CD4-positive, alpha-beta T cell treated with Interleukin-1 beta for 1 hour (primary cell): ENCODE measurements at places on chromosomes 3 and 15.

DNA sequence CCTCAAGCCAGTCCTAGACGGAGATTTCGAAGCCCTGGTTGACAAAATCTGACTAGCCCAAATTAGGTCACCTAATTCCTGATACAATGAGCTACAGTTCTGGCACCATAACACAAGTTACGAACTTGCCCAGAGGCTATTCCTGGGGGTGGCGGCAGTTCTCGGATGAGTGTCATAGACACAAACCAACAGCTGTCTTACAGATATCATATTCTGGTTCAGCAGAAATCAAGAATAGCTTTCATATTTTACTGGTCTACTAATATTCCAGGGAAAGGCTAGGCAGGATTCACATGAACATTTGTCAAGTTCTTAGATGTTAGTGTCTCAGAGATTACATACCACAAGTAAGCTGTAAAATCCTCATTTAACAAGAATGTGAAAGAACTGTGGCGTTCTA lies 8.8 kb downstream of the ANAPC13 start:
- DNase-seq, result no peak

DNA sequence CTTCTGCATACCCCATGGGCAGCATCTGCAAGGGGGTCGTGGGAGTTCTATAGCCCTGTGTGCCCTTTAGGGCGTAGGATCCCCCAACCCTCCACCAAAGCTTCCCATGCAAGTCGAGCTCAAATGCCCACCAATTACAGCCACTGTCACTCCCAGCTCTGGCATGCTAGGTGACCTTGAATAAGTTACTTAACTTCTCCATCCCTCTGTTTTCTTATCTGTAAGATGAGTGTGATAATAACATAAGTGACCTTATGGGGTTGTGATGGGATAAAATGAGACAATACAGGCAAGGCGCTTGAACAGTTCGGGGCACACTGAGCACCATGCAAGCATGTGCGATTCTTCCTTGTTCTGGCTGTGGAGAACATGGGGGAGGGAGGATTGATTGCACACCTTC lies 74.8 kb upstream of the POMGNT2 start:
- no peak for DNase-seq

GRCh38 chr3:79183496-79183895 lies 584.3 kb downstream of the ROBO1 start:
- DNase-seq, result no peak

- DNase-seq, result no peak
Measured at GRCh38 chr3:116322750-116323375, 122.4 kb downstream of the LSAMP start.

DNA sequence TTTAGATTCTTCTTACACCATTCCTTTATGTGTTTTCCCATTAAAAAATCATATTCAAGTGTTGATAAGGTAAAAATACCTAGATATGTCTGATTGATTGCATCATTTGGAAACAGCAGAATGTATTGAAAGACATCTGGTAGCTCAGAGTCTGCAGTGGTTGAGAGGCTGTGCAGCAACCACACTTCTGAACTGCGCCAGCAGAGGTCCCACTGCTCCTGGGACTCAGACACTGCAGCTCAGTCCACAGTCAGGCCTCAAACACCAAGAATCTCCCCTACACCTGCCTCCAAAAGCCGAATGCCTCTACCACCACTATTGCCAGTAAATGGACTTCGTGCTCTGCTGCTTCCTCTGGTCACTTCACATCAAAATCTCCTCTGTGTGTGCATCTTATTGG lies 176.9 kb upstream of the LMCD1 start:
- DNase-seq, result peak; percentile 67

GRCh38 chr3:133574260-133574881 lies 885 bp downstream of the CDV3 start:
- peak; percentile 75 for DNase-seq

GRCh38 chr3:114175204-114175987 lies 3.5 kb downstream of the DRD3 start:
- no peak for DNase-seq

DNA sequence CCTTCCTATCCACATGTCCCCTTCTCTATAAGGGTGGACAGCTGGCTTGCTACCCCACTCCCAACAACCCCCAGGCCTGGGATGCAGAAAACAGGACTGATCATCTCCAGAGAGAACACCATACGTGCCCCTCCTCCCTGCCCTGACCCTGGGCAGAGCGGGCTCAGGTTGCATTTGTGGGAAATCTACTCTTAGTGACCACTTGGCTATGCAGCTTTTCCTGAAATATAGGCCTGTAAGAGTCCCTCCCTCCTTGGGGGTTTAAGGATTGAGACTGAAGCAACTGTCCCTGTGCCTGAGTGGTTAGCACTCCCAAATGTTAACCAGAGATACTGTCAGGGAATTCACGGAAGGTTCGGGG lies 11.7 kb downstream of the SH2D7 start:
- no peak for DNase-seq

GRCh38 chr15:99407716-99408115 lies 156.4 kb downstream of the LRRC28 start:
- no peak for DNase-seq

DNA sequence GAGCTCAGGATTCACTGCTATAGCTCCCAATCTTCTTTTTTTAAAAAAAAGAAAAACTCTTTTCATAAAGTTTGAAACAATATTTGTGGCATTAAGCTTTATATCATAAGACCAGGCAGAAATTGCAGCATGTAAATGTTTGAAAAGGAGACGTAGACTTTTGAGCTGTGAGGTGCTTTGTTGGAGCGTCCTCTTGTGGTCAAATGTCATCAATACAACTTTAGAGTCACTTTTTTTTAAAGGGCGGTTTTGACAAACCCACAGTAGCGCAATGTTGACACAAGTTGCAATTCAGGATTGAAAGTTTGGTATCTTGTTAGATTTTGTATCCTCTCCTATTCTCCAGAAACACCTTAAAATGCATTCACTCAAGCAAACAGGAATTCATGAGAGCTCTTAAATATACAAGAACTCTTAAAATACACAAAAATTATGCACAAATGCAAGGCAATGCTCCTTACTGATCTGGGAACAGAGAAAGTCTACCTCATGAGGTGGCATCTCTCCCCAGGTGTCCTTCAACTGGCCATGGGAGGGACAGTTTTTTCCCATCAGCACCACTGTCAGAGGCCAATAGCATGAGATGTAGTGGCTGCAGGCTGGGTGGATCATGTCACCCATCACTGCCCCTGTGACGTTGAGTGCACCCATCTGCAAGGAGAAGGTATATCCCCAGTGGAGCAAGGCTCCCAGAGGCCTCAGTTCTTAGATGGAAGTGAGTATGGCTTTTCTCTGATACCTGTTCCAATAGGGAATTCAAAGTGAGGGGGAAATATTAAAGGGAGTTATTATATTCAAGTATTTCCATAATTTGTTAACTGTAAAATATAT lies 70.7 kb downstream of the ANXA2 start:
- DNase-seq, result peak; percentile 59

DNA sequence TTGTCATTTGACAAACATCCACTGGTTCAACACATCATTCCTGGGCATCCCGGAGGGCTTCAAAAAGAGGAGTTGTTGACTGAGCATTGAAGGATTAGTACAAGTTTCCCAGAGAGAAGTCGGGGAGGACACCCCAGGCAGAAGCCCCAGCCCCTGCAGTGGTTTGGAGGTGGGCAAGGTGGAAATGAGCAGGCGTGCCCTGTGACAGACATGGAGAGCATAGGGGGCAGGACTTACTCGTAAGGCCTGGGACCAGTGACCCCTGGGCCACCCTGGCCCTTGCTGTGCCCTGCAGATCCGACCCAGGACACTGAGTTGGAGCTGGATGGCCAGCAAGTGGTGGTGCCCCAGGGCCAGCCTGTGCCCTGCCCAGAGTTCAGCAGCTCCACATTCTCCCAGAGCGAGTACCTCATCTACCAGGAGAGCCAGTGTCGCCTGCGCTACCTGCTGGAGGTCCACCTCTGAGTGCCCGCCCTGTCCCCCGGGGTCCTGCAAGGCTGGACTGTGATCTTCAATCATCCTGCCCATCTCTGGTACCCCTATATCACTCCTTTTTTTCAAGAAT lies 5.9 kb downstream of the PARP3 start:
- DNase-seq, result no peak

DNA sequence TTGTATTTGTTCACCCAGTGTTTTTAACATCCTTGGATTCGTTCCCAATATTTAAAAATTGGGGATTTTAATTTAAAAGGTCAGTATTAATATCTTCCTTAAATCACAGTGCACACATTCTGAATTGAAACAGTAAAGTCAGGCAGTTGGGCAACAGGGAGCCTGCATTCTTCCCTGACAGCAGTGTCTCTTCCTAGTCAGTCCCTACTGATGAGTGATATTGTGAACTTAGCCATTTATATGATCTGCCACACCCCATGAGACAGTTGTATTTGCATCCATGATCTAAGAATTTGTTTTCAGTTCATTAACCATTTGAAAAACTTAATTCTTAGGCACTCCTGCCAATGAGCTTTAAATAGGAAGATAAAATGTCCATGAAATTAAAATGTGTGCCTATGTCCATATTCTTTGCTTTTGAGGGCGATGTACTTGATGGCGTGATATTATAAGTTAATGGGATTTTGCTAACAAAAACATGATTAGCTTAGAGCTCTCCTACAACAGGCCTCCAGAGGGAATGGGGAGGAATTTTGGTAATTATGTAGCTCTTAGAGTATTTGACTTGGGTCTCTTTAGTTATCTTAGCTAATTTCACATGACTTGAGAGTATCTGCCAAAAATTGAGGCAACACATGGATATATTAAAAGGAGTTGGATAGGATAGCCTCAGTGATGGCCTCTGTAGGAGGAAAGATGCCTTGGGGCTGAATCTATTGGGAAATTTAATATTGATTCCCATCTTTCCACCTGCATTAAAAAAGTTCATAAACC lies 219.3 kb downstream of the PTPRG start:
- DNase-seq, result no peak

DNA sequence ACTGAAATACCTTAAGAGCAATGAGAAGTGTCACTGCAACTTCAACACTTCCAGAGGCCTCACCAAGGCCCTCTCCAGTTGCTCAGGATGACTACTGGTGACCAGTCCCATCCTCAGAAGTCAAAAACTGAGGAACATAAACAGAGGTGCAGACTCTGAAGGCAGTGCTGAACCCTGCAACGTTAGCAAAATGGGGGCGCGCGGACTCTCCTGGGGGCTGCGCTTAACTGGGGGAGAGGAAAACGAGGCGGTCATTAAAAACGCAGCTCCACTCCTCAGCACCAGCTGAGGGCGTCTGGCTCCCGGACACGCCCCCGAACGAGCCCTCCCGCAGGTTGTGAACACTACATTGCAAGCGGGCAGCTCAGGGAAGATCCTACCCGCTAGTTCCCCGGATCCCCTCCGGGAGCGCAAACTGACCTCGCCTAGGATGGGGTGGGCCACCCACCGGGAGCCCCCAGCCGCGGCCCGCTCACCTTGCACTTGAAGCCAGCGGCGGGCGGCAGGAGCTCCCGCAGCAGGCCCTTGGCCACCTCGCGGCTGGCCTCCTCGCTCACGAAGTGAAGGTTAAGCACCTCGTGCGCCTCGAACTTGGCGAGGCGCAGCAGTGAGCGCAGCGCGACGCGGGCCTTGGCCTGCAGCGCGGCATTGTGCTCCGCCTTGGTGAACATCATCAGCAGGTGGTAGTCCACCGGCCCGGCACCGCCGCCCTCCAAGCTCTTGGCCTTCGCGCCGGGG lies 711 bp downstream of the XXYLT1 start:
- peak; percentile 24 for DNase-seq

- DNase-seq, result no peak
Measured at GRCh38 chr3:180188512-180189309, 152.0 kb upstream of the PEX5L start.

- no peak for DNase-seq
Measured at GRCh38 chr3:127320529-127321121, 32.8 kb upstream of the PRR20G start.

DNA sequence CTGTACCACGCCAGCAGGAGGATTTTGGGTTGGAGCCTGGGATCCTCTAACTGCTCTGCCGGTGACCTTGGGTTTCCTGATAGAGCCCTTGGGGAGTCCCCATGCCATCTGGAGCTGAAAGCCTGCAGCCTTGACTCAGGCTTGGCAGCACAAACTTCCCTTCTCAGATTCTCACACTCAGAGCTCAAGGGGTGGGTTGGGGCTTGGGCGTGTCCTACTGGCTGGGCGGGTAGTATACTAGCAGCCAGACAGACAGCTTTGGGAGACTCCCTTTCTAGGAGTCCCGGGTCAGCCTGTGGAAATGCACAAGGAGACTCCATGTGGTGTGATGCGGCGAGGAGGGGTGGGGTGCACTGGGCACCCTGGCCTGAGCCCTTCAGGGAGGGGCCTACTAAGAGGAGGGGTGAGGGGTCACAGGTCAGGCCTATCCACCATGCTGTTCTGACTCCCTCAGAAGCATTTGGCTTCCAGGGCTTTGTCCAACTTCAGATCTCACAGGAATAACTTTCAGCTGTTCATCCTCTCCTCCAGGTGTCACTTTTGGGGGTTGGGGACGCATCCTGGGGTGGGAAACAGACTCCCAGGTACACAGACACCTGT lies 21.6 kb upstream of the PLXNA1 start:
- no peak for DNase-seq

DNA sequence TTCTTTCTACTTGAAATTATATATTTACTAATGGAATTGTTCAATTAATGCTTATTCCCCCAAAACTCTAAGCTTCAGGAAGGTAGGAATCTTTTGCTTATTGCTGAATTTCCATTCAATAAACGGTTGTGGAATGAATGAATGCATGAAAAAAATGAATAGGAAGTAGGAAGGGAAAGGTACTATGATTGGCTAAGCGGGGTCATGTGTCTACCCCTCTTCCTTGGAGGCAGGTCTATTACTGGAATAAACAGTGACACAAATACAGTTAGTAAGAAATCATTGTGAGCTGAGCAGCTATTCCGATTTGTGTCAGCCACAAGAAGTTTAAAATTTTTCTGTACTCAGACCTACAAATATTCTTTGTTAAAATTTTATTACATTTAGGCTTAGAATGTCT lies 10.5 kb upstream of the TRA2B start:
- no peak for DNase-seq

DNA sequence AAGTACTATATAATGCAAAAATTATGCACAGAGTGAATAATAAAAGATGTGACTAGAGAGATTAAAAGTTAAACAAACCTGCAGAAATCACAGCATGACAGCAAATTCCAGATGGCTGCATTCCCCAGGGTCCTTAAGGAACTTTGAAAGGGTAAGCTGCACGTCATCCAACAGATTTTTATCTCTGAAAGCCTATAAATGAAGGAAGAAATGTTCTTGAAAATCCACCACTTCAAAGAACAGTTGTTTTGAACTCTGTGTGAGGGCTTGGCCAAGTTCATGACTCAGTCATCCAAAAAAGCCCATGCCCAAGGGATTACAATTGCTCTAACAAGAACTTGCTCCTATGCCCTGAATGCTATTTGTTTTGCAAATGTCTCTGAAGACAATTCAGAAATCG lies 603.6 kb downstream of the PLOD2 start:
- no peak for DNase-seq

GRCh38 chr15:79970181-79970580 lies 815 bp downstream of the BCL2A1 start:
- no peak for DNase-seq

- no peak for DNase-seq
Measured at GRCh38 chr3:16174976-16175901, 759 bp downstream of the GALNT15 start.

- no peak for DNase-seq
Measured at GRCh38 chr3:29140666-29141065, 140.2 kb upstream of the RBMS3 start.
